ENCODE measurements at places on chromosomes 16 and 17. TPM values are rescaled to one million over a fixed set of nuclear protein-coding genes. Genes with fewer than 3 reads are reported as not detected.

- no peak for DNase-seq
Measured at GRCh38 chr17:45135978-45136791, 698 bp downstream of the ACBD4 start.

ENPP7 gene
- not detected for total RNA-seq

GRCh38 chr17:21029515-21029914, 13.3 kb downstream of the USP22 start:
- no peak for DNase-seq

DNA sequence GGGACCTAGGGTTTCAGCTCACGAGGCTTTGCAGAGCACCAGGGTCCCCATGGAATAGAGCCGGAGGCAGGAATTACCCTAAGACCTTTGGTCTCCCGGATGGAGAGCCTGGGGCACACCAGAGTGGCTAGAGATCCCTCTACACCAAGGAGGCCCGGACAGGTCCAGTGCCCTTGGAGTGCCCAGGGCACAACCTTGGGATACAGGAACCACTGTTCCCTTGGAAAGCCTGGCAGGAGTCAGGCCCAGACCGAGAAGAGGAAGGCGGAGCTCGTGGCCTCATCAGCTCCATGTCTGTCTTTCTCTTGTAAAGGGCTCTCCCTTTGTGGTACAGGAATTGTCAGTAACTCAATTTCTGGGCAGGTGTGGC, 3.8 kb upstream of the DBNDD1 start:
- no peak for DNase-seq

- DNase-seq = no peak
Measured at GRCh38 chr17:54372069-54372749, 528.4 kb upstream of the TOM1L1 start.

GRCh38 chr16:47262938-47263337, 119.2 kb upstream of the NETO2 start:
- DNase-seq = peak; percentile 12

KRTAP9-4 gene
- not detected for total RNA-seq

GID4 gene
- 6.0 TPM for total RNA-seq

DNA sequence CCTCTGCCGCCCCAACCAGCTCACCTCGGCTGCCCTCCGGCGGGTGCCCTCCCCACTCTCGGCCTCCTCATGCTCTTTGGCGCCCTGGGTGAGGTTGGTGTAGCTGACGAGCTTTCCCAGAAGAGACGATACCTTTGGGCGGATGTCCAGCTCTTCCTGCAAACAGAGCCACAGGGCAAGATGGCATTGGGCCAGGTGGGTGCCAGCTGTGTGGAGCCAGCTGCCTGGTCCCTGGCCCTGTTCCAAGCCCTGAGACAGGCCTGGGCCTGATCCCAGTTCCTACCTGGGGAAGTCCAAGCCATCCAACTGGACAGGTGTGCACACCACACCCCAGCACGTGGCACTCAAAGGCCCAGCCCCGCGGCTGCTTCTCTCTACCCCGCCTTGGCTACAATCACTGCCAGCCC, 6.9 kb downstream of the SLC12A4 start:
- DNase-seq = no peak

USP43 gene
- total RNA-seq = not detected

DNA sequence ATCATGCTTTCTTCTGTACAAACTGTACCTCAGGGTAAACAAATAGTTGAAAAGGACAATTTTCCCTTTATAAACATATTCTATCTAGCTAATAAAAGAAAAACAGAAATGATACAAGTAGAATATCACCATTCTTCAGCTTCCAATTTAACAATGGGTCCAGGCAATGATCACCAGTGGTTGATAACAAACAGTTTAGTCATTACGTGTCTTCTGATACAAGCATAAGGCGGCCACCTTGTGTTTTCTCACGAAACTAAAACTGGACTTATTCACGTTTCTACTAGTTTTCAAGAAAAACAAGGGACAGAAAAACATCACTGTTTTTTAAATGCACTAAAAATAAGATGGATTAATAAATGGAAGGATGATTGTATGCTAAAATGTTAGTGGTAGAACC, 58.3 kb downstream of the STH start:
- no peak for DNase-seq

DNA sequence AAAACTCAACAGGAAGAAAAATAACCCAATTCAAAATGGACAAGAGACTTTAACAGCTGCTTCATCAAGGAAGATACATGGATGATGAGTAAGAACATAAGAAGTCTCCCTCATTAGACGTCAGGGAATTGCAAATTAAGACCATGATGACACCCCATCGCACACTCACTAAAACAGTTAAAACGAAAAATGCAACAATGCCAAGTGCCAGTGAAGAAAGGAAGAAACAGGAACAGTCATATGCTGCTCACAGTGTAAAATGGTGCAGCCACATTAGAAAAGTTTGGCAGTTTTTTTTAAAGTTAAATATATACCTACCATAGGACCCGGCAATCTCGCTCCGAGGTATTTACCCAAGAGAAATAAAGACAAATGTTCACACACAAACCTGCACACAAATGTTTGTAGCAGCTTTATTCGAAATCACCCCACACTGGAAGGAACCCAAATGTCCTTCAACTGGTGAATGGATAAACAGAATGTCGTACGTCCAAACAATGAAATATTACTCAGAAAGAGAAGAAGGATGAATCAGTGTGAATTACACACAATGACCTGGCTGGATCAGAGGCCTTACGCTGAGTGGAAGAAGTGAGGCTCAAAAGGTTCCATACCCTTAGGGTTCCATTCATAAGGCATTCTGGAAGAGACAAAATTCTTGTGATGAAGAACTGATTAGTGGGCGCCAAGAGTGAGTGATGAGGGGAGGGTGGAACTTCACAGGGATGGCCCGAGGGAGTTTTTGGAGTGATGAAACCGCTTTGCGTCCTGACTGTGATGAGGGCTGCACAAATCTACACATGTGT, 110.3 kb downstream of the C16orf95 start:
- peak; percentile 72 for DNase-seq

DNA sequence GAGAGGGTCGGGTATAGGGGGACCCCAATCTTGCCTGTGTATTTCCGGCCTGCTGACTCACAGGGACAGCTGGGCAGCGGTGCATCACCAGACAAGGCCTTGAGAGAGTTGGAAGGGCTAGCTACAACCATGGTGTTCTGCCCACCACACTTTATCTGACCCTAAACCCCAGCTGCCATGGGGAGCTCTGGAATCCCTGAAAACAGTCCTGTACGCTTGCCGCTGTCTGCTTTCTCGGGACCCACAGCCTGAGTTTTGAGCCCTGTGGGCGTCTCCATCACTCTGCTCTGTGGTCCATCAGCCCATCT, 100.4 kb upstream of the GSE1 start:
- peak; percentile 66 for DNase-seq

GRCh38 chr17:76079956-76080767, 1.2 kb downstream of the ZACN start:
- DNase-seq = no peak

Data from LHCN-M2 (cell line).